Daoy (cell line): ENCODE measurements at places on chromosomes 11 and 22.

- DNase-seq, result no peak
Observed at GRCh38 chr11:498297-499181, 8.5 kb downstream of the RNH1 start.

DNA sequence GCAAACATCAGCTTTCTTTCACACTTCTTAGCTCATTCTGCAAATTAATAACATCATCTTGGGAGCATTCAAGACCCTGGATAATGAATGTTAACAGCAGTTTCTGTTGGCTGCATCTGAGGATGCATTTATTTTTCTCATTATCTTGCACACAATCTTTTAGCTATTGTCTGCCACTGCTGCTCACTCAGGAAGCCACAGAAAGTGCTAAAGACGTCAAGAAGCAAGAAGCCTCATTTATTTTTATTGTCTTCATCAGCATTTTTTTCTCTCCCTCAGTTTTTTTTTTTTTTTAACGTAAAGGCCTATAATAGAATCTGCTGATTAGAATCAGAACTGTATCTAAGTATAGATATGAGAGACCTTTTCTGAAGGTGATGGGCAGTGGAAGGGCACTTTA lies 1339.4 kb downstream of the FAM181B start:
- no peak for DNase-seq

GRCh38 chr11:28584992-28585391 lies 476.8 kb downstream of the METTL15 start:
- no peak for DNase-seq

GRCh38 chr11:122676638-122677037 lies 21.1 kb downstream of the UBASH3B start:
- no peak for DNase-seq

DNA sequence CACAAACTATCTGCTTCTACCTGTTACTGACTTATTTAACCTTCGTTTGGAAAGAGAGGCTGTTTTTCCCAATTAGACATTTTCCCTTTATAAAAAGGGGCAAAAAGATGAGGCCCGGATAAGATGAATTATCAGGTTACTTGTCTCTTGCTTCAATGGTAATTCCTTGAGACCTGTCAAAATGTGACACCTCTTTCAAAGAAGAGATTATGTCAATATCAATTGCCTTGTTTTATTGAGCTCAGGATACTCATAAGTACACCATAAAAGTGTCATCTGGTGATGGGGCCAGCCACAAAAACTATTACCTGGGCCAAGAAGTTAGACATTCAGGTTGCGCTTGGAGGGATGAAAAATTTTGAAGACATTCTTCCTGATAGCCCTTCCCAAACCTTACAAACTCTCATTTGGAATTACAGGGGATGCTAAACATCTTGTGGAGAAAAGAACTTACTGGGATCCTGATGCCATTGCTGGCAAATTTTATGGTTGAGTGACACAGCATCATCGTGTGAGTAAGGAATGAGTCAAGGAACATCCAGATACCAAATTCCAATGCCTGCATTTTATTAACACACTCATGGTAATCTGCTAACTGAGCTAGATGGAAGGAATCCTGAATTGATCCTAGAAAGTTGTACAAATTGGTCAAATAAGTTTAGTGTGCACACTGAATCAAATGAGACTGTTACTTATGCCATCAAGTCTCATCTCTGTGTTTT lies 1071.2 kb downstream of the LRRC4C start:
- no peak for DNase-seq

DNA sequence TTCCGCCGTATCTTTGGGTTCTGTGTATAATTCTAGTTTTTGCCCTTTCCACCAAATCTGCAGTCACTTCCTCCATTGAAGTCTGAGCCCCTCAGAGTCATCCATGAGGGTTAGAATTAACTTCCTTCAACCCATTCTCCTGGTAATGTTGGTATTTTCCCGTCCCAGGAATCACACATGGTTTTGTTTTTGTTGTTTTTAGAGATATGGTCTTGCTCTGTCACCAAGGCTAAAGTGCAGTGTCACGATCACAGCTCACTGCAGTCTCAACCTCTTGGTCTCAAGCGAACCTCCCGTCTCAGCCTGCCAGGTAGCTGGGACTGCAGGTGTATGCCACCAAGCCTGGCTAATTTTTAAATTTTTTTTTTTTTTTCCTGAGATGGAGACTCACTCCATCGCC lies 18.7 kb downstream of the ZBED4 start:
- no peak for DNase-seq

DNA sequence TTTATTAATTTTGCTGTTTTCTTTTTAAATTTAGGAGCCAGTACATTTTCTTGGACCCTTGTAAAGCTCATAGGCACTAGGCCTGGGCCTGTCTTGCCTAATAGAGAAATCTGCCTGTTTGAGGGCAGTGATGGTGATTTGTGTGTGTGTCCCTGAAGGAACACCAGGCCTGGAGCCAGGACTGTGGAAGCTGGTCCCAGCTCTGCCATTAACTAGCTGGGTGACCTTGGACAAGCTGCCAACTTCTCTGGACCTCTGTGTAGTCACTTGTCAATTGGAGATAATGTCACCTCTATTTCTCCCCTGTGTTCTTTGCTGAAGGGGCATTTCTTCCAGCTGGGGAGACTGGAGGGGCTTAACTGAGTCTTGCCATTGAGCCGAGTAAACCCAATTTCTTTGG lies 16.0 kb upstream of the FTH1 start:
- no peak for DNase-seq

GRCh38 chr11:66800720-66801428 lies 42.4 kb upstream of the RCE1 start:
- DNase-seq, result no peak
